ENCODE measurements at places on chromosomes 2 and 18. TPM values are rescaled to one million over a fixed set of nuclear protein-coding genes. Genes with fewer than 3 reads are reported as not detected.

The GPBAR1 gene
- 0.12 TPM for total RNA-seq

The RAB27B gene
- total RNA-seq, result 22.2 TPM

The NDC80 gene
- 17.2 TPM for total RNA-seq

The GMPPA gene
- 70.6 TPM for total RNA-seq

The SRSF7 gene
- 207 TPM for total RNA-seq

Measured in uterine smooth muscle cell (primary cell).